Astrocyte of the cerebellum (primary cell): ENCODE measurements at places on chromosomes 5 and 9.

DNA sequence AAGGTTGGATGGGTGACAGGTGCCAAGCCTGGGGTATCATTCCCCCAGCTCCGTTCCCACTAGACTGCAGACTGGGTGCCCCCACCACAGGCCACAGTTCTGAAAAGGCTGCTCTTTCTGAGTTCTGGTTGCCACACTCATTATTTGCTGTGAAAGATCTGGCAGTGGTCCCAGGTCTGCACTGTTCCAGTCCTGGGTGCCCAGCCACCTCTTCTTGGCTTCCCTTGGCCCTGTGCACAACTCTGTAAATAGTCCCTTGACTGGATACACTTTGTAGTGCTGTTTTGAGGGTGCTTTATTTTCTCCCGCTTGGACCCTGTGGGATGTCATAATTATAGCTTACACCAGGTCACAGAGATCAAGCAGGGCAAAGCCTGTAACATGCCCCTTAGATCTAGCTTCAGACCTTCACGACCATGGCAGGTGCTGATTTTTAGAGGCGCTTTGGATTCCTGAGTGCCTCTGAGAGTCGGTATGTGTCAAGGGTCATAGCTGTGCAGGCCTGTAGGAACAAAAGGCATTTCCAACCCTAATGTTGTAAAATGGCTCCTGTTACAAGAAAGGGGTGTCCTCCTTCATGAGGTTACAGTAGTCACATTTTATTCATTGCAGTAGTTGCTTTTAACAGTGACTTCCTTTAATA is 344.9 kb downstream of the ICE1 start:
- DNase-seq: no peak

GRCh38 chr5:144697847-144698262 is 527.2 kb downstream of the KCTD16 start:
- DNase-seq: peak; percentile 91

- no peak for DNase-seq
These were observed 235.1 kb downstream of the SPOCK1 start for GRCh38 chr5:137264041-137264440.

DNA sequence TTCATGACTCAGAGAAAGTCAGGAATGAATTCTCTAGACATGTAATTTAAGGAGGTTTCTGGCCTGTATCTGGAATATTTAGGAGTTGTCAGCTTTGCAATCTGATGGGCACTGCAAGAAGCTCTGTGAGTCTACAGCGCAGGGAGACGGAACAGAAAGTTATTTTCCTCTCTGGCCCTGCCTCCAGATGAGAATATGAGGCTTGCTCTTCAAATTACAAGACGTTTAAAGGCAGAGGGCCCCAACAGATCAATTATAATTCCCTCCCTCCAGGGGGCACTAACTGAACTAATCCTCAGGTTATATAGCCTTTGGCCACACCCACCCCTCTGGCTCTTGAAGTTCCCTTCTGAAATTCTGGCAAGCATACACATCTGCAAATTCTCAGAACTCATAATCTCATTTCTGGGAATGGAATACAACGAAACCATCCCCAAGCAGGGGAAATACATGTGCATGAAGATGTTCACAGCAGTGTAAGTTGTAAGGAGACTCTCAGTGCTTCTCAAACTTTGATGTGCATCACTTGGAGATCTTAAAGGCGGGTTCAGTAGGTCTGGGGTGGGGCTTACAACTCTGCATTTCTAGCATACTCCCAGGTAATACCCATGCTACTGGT is 307.6 kb downstream of the CWC27 start:
- DNase-seq: no peak

DNA sequence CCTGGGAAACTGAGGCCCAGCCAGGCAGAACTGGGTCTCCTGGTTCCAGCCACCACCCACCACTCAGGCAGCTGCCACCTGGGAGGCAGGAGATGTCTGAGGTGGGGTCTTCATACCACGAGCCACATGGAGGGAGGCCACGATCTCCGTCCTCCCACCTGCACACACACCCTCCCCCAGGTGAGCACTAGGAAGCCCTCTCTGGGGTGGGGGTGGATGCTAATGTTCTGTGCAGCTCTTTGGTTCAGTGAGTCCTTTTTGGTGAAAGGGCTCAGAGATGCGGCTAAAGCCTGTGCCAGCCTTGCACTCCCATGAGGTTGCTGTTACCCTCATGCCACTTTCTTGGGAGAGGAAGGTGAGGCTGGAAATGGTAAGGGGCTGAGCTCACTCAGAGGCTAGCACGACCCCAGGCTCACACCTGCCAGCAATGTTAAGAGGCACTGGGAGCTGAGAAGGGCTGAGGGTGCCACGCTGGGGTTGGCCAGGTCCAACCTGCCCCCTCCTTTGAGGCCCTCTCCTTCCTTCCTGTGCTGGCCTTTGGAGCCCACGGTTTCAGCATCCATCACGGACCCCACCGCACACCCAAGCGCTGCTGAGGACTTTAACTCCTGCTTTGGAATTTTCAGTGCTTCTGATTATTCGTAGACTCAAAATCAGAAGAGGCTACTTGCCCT is 26.6 kb upstream of the OBP2B start:
- DNase-seq: no peak

- peak; percentile 65 for DNase-seq
These were observed 6.3 kb upstream of the MXD3 start for GRCh38 chr5:177317959-177318377.

GRCh38 chr9:4805191-4805918 is 12.6 kb downstream of the RCL1 start:
- DNase-seq: no peak

DNA sequence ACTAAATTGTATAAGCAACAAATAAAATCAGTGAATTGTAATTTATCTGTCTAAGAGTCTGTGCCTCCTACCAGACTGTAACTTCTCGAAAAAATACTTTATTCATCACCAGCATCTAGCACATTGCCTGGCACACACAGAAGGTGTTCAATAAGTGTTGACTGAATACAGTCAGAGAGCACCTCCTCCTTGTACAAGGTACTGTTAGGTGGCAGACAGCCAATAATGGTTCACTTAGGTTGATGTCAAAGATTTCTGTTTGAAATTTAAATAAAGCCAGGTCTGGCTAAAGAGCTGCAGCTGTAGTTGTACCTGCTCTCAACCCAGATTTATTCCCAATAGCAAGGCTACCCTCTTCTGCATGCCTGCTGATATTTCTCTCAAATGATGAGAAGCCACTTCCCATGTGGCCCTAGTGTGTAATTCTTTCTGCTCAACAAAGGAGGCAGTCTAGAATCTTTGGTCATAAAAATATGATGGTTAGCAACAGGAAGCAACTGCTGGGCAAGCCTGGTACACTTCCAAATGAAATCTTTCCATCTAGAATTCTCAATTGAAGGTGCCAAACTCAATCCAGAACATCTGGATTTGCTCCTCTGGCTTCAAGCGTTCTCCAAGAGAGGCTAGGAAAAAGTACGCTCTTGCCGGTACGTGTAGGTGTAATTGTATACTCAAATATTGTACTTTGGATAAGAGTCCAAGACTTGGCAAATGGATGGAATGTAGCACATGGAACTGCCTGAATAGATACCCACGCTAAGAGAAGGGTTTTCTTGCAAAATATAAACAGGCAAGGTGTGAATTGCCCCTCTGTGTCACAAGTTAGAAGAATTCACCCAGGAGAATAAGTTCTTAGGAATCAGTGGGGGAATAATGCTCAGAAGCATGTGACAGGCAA is 95.6 kb downstream of the NR6A1 start:
- DNase-seq: no peak

DNA sequence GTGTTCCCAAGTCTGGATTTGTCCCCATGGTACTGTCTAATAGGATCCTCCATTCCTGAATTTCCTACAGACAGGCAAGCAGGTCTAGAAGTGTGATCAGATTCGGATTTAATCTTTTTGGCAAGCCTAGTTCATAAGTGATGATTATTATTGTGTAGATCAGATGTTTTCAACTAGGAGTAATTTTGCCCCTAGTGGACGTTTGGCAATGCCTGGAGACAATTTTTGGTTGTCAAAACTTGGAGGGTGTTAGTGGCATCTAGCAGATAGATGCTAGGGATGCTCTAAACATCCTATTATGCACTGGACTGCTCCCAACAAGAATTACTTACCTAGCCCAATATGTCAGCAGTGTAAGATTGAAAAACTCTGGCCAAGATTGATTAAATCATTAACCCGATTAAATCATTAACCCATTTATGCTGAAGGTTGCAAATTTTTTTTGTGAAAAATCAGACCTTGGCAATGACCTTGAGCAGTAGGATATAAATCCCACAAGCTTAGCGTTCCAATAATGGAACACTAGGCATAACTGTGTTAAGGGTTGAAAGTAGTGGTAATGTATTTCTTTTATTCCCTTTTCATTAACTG is 28.2 kb downstream of the TCERG1 start:
- no peak for DNase-seq

- DNase-seq: no peak
These were observed 280.4 kb downstream of the MEF2C start for GRCh38 chr5:88602584-88602983.

DNA sequence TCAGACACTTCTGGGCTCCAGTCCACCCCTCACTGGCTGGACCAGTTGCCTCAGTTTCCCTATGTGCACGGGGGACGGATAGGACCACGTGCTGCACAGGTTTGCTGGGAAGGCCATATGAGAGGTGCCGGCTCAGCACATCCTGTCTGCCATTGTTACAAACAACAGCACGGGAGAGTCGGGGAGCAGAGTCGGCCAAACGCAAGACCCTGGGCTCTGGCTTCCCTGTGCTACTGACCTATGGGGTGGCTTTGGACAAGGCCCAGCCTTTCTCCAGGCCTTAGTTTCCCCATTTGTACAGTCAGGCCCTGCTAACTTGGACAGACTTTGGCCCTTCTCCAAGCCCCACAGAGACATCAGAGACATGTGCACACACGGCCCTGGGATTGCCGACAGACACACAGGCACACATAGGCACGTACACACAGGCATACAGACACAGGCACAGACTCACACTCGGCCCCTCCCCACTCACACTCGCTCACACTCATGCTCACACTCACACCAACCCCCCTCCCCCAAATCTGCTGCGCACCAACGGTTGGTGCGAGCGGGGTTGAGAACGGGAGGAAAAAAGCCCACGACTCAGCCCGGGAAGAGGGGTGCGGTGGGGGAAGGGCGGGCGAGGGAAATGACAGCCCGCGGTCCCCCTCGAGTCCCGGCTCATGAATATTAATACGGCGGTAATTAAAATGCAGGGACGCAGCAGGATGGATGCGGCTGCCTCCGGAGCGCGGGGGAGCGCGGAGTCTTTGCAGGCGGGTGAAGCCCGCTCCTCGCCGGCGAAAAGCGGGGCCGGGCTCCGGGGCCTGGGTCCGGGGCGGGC is 133.0 kb downstream of the C9orf50 start:
- DNase-seq: no peak

GRCh38 chr5:93421468-93421867 is 159.6 kb downstream of the NR2F1-AS1 start:
- no peak for DNase-seq

- no peak for DNase-seq
These were observed 100.7 kb upstream of the TRPC7 start for GRCh38 chr5:136466041-136466415.

- no peak for DNase-seq
These were observed 1.7 kb downstream of the MSX2 start for GRCh38 chr5:174725991-174726601.

DNA sequence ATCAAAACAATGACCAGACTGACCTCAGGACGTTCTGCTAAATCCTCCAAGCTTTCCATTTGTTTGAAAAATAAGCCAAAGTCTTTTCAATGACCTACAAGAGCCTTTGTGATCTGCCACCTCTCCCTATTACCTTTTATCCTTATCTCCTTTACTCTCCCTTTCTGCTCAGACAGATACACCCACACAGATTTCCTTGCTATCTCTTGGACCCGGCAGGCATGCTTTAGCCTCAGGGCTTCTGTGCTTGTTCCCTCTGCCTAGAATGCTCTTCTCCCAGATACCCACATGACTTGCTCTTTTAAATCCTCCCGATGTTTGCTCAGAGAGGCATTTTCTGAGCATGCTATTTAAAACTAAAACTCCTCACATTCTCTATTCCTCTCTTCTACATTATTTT is 8.9 kb upstream of the ELOVL7 start:
- no peak for DNase-seq

GRCh38 chr5:92494508-92494907 is 1086.5 kb downstream of the NR2F1-AS1 start:
- DNase-seq: no peak

- DNase-seq: no peak
These were observed 4.2 kb upstream of the HAVCR2 start for GRCh38 chr5:157113002-157113401.

- DNase-seq: peak; percentile 29
These were observed 283.3 kb upstream of the TUT7 start for GRCh38 chr9:86637515-86637914.

- no peak for DNase-seq
These were observed at the start of gene CARD9 for GRCh38 chr9:136373300-136374182. Gene CARD9 (minus strand): TSS chr9:136373669. CDS start chr9:136372078, 1,591 bp downstream.

DNA sequence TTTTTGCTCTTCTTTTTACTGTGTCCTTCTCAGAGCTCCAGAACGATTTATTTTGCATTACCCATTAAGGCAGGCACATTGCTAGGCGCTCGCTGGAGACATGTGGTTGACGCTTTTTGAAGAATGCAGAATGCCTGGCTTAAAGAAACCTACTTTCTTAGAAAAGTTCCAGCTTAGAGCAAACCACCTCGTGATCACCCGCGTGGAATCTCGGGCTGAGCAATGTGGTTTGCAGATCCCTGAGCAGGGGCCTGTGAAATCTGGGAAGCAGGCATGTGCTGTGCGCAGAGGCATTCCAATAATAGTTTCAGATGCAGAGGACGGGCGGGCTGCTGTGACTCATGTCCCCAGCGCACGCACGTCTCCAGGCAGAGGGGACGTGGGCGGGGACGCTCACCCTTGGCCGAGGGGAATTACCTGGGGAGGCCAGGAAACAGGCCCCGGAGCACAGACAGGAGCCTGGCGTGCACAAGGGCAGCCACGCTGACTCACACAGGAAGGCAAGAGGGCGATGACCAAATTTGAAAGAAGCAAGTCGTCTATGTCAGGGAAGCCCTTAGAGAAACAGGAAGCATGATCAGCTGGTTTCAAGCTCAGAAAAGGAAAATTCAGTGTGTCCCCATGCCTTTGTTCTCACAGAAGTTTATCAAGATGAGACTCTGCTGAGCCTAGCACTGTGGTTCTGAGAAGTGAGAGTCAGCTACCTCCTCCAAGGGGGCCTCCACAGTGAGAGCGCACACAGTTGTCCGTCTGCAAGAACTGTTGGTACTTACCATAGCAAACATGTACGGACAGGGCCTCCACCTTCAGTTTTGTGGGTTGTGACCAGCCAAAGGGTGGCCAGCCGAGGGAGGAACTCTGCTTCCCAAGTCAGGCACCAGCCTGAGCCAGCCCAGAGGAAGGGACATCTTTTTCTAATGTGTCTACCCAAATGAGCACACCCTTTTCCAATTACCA is 218.6 kb downstream of the PIK3R1 start:
- peak; percentile 76 for DNase-seq

DNA sequence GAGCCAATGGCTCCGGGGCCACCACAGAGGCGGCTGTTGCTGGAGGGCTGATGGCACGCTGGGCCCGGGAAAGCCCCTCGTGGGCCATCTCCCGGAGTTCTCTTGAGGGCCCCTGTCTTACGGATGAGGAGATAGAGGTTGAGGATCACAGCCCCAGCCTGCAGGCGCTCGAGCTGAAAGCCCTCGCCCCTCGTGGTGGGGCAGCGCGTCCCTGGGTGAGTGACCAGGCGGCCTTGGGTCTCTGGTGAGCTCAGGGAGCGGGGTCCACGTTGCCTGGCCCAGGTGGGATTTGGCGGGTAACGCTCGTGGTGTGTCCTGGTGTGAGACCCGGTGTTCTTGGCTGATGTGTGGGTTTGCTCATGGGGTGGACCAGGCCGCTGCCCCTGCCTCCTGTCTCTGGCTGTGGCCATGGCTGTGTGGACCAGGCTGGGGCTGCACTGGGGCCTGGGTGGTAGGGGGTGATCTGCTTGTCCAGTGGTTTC is 38.9 kb downstream of the RXRA start:
- no peak for DNase-seq
